ENCODE measurements at places on chromosomes 13 and 19. TPM values are rescaled to one million over a fixed set of nuclear protein-coding genes. Genes with fewer than 3 reads are reported as not detected.

DNA sequence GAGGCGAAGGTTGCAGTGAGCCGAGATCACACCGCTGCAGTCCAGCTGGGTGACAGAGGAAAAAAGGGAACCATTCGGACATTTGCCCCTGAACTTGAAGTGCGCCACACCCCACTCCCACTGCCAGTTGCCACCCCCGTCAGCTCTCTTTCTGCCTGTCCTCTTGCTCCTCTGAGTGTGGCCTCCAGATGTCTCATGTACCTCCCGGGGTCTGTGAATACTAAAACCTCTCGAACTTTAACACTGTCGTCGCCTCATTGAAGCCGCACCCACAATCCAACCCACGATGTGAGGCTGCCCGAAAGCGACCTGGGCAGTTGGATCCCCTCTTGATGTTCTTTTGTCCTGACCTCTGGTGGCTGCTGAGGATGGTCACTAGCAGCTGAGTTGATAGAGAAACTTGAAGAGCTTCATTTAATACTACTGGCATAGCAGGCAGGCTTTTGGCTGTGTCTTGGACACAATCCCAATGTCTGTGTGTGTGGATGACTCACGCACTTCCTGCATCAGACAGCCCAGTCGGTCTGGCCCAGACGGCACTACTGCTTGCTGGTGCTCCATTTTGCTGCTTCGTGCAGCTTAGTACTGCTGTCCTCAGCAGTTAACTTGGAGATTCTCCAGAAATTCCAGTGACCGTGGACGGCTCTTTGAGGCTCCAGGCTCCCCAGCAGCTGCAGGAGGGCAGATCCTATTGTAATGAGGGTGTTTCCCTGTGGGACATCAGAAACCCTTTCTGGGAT, 4.2 kb downstream of the FPR3 start:
- DNase-seq = no peak
- no peaks in the 10 kb centered on the region for H3K4me1 ChIP-seq
- H3K27me3 ChIP-seq = no peaks in the 10 kb centered on the region
- H3K27ac ChIP-seq = no peak overlapping the region
- H3K4me3 ChIP-seq = no peak overlapping the region
- H3K36me3 ChIP-seq = no peaks in the 10 kb centered on the region

DNA sequence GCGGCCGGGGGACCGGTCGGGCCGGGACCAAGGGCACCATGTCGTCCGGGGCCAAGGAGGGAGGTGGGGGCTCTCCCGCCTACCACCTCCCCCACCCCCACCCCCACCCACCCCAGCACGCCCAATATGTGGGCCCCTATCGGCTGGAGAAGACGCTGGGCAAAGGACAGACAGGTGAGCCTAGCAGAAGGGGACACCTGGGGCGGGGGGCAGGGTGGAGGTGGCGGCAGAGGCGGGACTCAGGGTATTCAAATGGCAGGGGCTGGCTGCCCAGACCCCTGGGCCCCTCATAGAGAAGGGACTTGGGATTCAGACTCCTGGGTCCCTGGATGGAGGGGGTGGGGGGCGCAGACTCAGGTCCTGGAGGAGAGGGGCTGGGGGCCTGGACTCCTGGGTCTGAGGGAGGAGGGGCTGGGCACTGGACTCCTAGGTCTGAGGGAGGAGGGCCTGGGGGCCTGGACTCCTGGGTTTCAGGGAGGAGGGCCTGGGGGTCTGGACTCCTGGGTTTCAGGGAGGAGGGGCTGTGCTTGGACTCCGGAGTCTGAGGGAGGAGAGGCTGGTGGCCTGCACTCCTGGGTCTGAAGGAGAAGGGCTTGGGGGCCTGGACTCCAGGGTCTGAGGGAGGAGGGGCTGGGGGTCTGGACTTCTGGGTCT, 735 bp downstream of the BRSK1 start:
- H3K4me1 ChIP-seq = peaks cover 29% of the 10 kb centered on the region
- H3K4me3 ChIP-seq = no peak overlapping the region
- peaks cover 9% of the 10 kb centered on the region for H3K27me3 ChIP-seq
- no peak overlapping the region for H3K27ac ChIP-seq
- peaks cover 3% of the 10 kb centered on the region for H3K36me3 ChIP-seq
- no peak for DNase-seq

DNA sequence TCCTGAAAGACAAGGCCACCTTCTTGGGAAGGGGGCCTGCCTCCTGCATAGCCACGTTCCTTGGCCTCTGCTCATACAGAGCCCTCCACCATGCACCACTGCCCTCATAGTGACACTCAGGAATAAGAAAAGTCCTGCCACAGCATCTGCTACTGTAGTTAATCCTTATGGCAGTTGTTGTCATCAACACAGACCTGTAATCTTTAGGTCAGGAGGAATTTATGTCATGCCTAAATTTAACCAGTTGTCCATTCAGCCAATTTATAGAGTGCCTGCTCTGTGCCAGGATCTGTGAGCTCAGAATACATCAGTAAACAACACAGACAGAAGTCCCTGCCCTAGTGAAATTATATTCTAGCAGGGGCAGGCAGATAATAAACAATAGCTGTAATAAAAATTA, 44.4 kb downstream of the FAM124A start:
- no peaks in the 10 kb centered on the region for H3K36me3 ChIP-seq
- H3K4me3 ChIP-seq = no peak overlapping the region
- peaks cover 6% of the 10 kb centered on the region for H3K27me3 ChIP-seq
- no peak overlapping the region for H3K27ac ChIP-seq
- no peaks in the 10 kb centered on the region for H3K4me1 ChIP-seq

The LILRA1 gene
- not detected for total RNA-seq

DNA sequence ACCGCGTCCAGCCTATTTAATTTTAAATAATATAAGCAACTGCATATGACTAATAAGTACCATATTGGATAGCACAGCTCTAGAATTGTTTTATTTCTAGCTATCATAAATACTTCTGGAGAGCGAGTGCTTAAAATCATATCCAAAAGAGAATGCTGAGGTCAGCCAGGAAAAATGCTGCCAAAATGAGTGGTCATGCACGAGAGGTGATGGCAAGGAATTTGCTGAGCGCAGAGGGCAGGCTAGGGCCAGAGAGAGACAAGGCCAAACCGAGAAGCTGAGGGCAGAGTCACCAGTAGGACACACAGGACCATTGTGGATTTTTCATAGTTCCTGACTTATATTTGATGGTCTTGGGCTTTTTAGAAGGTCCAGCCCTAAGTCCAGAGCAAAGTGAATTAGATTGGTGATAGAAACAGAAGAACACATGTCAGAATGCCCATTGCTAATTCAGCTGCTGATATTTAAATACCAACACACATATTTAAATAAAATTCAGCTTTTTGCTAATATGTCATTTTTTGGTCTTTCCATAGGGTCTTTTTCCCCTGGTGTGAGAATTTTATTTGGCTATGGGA, 33.6 kb upstream of the UBL3 start:
- DNase-seq = no peak
- peaks cover 2% of the 10 kb centered on the region for H3K27me3 ChIP-seq
- no peak overlapping the region for H3K27ac ChIP-seq
- peaks cover 18% of the 10 kb centered on the region for H3K4me1 ChIP-seq

- H3K27me3 ChIP-seq = no peaks in the 10 kb centered on the region
- H3K27ac ChIP-seq = peak overlapping the region; percentile 93
- peaks cover 68% of the 10 kb centered on the region for H3K4me1 ChIP-seq
- H3K4me3 ChIP-seq = peak overlapping the region; percentile 85
- DNase-seq = peak; percentile 98
- peaks cover 85% of the 10 kb centered on the region for H3K36me3 ChIP-seq
Measured at GRCh38 chr19:1076951-1077350, 10.0 kb downstream of the ARHGAP45 start.

The MTUS2 gene
- not detected for total RNA-seq

DNA sequence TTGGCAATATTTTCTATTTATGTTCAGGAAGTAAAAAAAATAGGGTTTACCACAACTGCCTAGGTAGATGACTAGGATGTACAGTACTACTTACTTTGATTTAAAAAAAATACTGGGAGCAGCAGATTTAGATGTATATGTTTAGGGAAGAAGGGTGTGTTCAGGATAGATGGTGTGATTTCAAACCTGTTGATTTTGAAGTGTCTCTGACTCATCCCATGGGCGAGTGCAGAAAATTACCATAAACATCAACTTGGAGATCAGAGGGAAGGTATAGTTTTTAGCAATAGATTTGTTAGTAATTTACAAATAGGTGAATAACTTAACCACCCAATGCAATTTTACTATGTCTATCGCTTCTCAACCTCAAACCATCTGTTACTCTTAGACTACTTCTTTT, 214.8 kb downstream of the NDFIP2 start:
- H3K27me3 ChIP-seq = peaks cover 4% of the 10 kb centered on the region
- no peaks in the 10 kb centered on the region for H3K36me3 ChIP-seq
- H3K27ac ChIP-seq = no peak overlapping the region

DNA sequence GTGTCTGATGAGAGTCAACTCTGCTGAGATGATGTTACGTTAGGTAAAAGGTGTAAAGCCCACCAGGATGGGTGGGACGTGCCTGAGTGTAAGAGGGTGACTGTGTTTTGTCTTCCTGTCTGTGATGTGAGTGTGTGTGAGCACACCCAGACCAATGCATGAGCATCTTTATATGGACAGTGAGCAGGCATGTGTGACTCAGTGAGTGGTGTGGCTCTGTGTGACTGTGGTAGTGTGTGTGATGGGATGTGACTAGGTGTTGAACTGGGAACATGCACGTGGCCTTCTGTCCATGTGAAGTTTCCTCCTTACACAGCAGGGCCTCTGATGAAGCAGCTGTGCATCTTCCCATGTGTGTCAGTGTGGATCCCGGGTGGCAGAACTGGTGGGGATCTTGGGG, 17.8 kb upstream of the LGALS16 start:
- H3K27me3 ChIP-seq = peaks cover 27% of the 10 kb centered on the region

The RAB8A gene
- 167 TPM for total RNA-seq

GRCh38 chr13:102677122-102677521, 17.7 kb downstream of the METTL21C start:
- H3K36me3 ChIP-seq = peaks cover 56% of the 10 kb centered on the region
- no peak overlapping the region for H3K27ac ChIP-seq
- peaks cover 16% of the 10 kb centered on the region for H3K4me1 ChIP-seq
- no peak overlapping the region for H3K4me3 ChIP-seq

GRCh38 chr13:108963846-108964600, 334.6 kb downstream of the MYO16 start:
- H3K27ac ChIP-seq = no peak overlapping the region
- no peak for DNase-seq
- no peaks in the 10 kb centered on the region for H3K36me3 ChIP-seq
- no peaks in the 10 kb centered on the region for H3K4me1 ChIP-seq

DNA sequence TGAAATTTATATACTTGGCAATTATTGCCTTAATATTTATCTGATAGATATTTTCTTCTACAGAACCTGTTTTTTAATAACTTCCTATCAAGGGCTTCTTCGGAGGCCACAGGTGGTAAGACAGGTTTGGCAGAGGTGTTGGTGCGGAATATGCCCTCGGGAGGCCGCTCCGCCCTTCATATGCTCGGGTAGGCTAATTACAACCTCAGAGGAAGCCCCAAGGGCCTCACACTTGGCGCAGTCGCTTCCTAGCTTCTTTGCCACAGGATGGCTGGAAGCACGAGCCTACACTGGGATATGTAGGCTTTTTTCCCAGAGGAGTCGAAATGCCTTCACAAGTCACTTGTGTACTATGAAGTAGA, 68.8 kb downstream of the LMO7 start:
- no peaks in the 10 kb centered on the region for H3K27me3 ChIP-seq
- H3K4me3 ChIP-seq = no peak overlapping the region
- H3K36me3 ChIP-seq = no peaks in the 10 kb centered on the region
- peaks cover 9% of the 10 kb centered on the region for H3K4me1 ChIP-seq
- no peak for DNase-seq
- H3K27ac ChIP-seq = no peak overlapping the region

The ATP1A3 gene
- 2.3 TPM for total RNA-seq

- H3K27ac ChIP-seq = no peak overlapping the region
- DNase-seq = no peak
- H3K4me3 ChIP-seq = no peak overlapping the region
- no peaks in the 10 kb centered on the region for H3K27me3 ChIP-seq
- no peaks in the 10 kb centered on the region for H3K36me3 ChIP-seq
Measured at GRCh38 chr13:112184261-112184660, 117.3 kb downstream of the SOX1 start.

GRCh38 chr13:65378943-65379519, 1851.1 kb downstream of the PCDH9 start:
- no peaks in the 10 kb centered on the region for H3K36me3 ChIP-seq
- no peaks in the 10 kb centered on the region for H3K4me1 ChIP-seq
- no peak overlapping the region for H3K27ac ChIP-seq
- no peaks in the 10 kb centered on the region for H3K27me3 ChIP-seq
- H3K4me3 ChIP-seq = no peak overlapping the region

DNA sequence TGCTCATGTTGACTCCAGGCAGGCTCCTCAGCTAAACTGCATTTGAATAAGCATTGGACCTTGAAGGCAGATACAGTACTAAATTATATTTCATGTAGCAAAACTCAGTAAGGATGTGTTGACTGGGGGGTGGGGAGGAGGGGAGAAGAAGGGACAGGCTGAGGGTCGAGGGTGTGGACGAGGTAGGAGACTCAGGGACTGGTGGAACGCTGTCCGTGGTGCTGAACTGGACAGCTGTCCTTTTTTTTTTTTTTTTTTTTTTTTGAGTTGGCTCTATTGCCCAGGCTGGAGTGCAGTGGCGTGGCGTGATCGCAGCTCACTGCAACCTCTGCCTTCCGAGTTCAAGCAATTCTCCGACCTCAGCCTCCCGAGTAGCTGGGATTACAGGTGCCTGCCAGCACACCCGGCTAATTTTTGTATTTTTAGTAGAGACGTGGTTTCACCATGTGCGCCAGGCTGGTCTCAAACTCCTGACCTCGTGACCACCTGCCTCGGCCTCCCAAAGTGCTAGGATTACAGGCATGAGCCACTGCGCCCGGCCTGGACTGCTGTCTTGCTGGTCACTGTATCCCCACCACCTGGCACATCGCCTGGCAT, 33.2 kb upstream of the CASP14 start:
- peaks cover 2% of the 10 kb centered on the region for H3K27me3 ChIP-seq
- no peaks in the 10 kb centered on the region for H3K4me1 ChIP-seq
- no peak overlapping the region for H3K4me3 ChIP-seq
- no peak overlapping the region for H3K27ac ChIP-seq

The TRPM4 gene
- not detected for total RNA-seq

The PDE4C gene
- 0.08 TPM for total RNA-seq

- no peaks in the 10 kb centered on the region for H3K27me3 ChIP-seq
- no peaks in the 10 kb centered on the region for H3K4me1 ChIP-seq
- H3K4me3 ChIP-seq = no peak overlapping the region
- no peaks in the 10 kb centered on the region for H3K36me3 ChIP-seq
Measured at GRCh38 chr13:68696907-68697306, 1410.7 kb upstream of the ATXN8OS start.

GRCh38 chr19:11853358-11853757, 4.8 kb downstream of the ZNF439 start:
- no peak overlapping the region for H3K27ac ChIP-seq
- peaks cover 13% of the 10 kb centered on the region for H3K4me1 ChIP-seq
- H3K27me3 ChIP-seq = no peaks in the 10 kb centered on the region
- H3K4me3 ChIP-seq = no peak overlapping the region
- no peak for DNase-seq
